ENCODE measurements at places on chromosomes 4 and X. TPM values are rescaled to one million over a fixed set of nuclear protein-coding genes. Genes with fewer than 3 reads are reported as not detected.

C1GALT1C1 gene
- 28.0 TPM for total RNA-seq

DNA sequence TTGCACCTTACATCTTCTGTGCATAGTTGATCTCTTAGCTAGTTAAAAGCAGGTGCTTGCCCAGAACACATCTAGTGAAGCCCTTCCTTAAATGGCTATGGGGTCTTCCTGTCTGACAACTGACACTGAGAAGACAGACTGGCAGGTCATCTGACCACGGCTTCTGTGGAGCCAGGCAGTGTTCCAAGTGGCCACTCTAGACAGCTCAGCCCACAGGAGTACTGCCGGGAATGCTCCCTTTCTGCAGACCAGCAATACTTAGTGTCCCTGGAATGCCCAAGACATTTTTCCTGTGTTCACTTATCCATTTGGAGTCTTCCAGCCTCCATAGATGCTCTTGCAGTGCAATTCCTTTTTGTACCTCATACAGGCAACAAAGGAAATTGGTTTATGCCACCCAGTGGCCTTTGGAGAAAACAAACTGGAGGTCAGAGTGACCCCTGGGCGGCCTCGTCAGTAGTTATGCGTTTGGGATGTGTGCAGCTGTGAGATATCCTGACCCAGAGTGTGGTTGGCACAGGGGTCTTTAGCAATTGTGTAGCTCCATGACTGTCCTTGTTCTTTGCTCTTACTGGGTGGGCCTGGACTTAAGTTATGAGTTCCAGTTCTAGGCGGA lies 335.5 kb downstream of the ARHGAP10 start:
- no peaks in the 10 kb centered on the region for H3K27me3 ChIP-seq
- DNase-seq, result no peak
- H3K27ac ChIP-seq, result no peak overlapping the region
- no peak overlapping the region for H3K4me3 ChIP-seq

DNA sequence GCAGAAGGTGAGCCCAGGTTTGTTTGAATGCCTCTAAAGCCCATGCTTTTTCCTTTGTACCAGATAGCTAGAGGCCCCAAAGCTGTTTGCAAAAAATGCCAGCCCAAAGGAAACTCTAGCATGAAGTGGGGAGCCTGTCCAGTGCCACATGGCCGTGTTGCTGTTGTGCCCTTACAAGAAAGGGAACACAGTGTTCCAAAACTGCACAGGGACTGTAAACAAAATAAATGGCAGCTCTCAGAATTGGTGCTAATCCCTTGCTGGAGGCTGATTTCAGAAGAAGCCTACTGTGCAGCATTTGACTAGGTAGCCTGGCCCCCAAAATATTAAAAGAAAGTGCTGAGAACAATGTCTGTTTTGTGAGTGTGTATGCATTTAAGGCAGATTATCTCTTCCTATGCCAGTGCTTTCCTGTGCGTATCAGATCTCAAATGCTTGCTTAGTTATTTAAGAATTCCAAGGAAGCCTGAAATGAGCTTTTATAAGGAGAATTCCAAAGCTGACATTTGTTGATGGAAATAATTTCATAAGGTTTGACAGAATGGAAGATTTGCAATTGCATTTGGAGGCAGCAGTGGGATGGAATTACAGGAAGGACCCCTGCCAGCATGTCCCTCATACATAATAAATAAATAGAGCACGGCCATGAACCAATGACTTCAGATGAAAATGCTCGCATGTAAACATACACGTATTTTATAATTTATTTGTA lies 115.7 kb downstream of the IRF2 start:
- H3K4me3 ChIP-seq, result no peak overlapping the region
- no peaks in the 10 kb centered on the region for H3K36me3 ChIP-seq
- no peaks in the 10 kb centered on the region for H3K27me3 ChIP-seq
- peaks cover 11% of the 10 kb centered on the region for H3K4me1 ChIP-seq
- no peak for DNase-seq
- H3K27ac ChIP-seq, result no peak overlapping the region

- no peaks in the 10 kb centered on the region for H3K27me3 ChIP-seq
- H3K4me1 ChIP-seq, result no peaks in the 10 kb centered on the region
- H3K36me3 ChIP-seq, result no peaks in the 10 kb centered on the region
- no peak overlapping the region for H3K27ac ChIP-seq
Measured at GRCh38 chr4:93649828-93650227, 178.7 kb upstream of the ATOH1 start.

MPP1 gene
- 25.9 TPM for total RNA-seq
